Stimulated activated CD4-positive, alpha-beta T cell treated with anti-CD3 and anti-CD28 coated beads, Interleukin-15, amount 100 ng/mL, for 1 hour (primary cell): ENCODE measurements at places on chromosomes 2 and 18.

DNA sequence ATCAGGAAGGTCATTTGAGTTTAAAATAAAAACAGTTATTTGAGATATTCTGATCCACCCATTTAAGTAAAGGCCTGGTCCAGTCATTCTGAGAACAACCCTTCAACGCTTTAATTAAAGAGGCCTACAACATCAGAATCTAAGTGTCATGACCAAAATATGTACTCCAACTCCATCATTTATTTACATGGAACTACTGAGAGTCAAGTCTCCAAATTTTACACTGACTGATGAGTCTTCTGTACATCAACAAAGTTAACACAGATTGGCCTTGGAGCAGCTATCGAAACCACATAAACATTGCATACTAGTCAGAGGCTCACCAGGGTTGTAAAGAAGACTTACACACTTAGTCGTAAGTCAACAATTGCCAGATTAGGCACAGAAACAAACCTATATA is 37.1 kb downstream of the PIEZO2 start:
- no peak for DNase-seq

- DNase-seq, result no peak
Observed at GRCh38 chr18:5979971-5980457, 84.7 kb upstream of the TMEM200C start.

- no peak for DNase-seq
Observed at GRCh38 chr2:238022594-238023157, 38.1 kb upstream of the SCLY start.

DNA sequence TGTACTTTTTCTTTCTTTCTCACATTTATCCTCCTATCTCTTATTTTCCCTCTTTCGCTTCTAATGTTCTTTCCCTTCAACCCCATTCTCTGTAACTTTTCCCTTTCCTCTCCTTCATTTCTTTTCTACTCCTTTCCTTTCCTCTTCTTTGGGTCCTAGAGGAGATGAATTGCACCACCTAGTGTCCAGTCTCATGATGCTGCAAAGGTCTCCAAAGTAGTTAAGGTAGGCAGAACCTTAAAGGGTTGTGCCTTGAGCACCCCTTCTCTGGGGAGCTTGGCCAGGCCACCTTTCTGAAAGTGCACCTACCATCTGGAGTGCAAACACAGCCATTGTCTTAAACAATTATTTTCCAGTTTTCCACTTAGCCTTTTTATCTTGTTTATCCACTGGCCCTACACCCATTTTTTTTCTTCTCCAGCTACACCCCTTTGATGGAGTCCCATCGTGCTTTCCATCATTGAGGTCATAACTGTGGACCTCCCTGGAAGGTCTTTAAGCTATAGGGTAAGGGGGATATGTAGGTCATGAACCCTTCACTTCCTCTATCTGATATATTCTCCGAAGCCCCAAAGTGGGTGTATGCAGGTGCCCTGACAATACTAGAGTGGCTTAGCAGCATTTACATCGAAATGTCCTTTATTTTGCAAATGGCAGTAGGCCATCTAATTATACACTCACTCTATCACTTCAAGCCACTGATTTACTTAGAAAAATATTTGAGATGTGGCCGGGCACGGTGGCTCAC is 155.9 kb downstream of the ESCO1 start:
- no peak for DNase-seq

GRCh38 chr2:127088706-127089105 is 18.2 kb downstream of the BIN1 start:
- DNase-seq, result no peak

GRCh38 chr2:173286153-173286809 is 68.4 kb upstream of the CDCA7 start:
- DNase-seq, result no peak

DNA sequence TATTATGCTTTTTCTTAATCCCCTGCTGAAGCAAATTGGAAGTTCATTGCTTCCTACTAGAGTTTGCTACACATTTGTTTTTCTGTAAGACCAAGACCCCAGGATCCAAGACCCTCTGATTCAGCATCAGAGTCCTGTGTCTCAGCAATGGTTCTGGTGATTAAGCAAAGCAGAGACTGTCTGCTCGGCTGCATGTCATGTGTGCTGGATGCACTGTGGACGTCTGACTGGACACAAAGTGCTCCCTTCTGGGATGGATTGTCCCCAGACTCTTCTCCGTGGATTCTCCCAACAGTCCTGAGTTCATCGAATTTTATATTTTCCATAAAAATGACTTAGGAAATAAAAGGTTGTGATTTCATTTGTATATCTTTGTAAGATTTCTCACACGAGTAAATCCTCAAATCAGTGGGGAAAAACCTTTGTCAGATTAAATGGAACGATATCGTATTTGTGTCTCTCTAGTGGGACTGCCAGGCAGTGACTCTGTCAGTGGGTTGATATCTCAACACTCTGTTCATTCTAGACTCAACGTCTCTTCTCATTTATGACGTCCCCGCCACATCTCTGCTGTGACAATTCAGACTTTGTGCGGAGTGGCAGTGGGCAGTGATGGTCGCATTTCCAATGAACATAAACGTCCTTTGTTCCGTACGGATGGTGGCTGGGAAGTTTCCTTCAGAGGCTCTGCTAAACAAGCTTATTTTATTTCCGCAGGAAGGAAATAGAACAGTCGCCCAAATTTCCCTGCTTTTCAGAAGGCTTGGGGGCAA is 58.6 kb downstream of the NCAPH start:
- no peak for DNase-seq

DNA sequence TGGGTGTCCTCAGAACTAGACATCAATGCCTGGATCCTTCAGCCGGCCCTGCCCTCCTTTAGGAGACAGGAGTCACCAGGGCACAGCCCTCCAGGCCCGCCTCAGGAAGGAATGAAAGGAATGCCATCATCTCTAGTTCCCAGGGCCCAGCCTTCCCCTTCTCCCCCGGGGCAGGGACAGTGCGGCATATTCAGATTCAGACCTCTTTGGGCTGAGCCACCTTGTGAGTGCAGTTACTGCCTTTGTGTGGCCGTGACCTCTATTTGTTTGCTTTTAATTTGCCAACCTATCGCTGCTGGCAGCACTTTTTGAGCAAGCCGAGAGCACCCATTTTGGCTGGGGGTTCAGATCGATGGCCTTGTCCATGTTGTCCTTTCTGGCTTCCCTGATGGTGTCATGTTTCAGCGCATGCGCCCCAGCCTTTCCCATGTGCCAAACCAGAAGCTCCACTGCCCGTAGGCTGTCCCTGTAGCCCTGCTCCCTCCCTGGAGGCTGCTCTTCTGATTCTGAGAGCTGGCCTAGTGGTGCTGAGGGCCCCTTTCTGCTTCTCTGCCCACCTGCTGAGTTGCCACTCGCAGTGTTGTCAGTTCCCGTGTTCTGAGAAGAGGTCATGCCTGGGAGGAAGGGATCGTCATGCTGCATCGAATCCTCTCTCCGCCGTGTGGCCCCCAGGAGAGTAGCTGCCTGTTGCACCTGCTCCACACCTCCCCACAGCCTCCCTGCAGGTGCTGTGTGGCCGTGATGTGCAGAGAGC is 10.9 kb downstream of the ANKRD23 start:
- no peak for DNase-seq
